Bone marrow (tissue), 2 donors: ENCODE measurements at places on chromosomes 1 and 21.

GRCh38 chr1:180610556-180611015, 21.2 kb upstream of the XPR1 start:
- DNase-seq = no peak

DNA sequence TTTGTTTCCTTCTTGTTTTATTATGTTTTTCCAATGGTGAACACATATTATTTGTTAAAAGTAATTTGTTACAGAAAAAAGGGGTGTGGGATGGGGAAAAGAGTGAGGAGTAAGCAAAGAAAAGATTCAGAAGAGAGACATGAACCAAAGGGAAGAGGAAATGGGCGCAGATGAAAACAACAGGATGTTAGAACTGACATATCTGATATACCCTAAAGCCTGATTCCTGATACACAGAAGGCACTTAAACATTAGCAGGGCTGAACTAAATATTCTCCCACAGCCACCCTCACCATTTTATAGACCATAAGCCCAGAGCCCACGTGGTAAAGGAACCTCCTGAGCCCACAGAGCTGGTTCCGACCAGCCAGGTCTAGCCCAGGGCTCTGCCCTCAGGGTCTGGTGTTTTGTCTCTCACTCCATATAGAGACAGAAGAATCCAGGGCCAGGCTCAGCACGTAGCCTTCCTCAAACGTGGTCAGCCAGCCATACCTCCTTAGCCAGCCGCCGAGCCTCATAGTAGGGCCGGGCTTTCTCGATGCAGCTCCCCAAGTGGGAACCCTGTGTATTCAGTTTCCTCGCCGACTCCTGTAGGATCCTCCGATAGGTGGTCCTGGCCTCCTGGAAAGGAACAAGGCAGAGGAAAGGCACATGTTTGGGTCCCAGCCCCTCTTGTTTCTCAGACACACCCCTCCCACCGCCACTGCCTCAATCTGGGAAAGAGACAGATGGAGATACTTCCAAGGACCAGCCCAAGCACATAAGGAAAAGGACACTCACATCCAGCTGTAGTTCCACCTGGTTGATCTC, 9.5 kb downstream of the SH3BP5L start:
- DNase-seq = no peak

DNA sequence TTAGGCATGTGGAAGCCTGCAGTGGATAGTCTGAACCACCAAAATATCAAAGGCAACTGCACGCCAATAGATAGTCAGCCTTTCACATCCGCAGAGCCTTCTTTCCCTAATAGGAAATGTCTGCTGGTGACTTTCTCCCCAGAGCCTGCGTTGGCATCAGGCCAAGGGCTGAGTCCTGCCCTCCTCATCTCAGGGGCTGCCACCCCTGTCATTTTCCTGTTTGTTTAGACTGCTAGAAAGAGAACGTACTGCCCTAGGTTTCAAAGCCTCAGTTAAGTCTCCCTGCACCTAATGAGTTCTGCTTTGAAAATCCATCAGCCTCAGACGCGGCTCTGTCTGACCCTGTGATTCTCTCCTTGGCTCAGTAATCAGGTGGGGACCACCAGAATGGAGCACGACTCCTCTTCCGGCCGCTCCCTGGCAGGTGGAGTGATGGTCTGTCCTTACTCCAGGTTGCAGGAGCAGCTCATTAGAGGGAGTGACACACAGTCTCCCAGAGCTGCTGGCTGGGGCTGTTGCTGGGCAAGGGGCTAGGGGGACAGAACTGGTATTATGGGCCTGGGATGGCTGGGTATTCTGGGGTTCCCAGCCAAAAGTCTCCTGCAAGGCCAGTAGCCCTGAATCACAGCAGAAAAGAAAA, 27.3 kb downstream of the STUM start:
- DNase-seq = no peak

- DNase-seq = no peak
Observed at GRCh38 chr1:225888898-225889601, at the start of gene LEFTY1. TSS of gene LEFTY1 (minus strand) at chr1:225889146. CDS start at chr1:225889066, 80 bp downstream.

GRCh38 chr1:163174524-163175437, 27.9 kb downstream of the RGS5 start:
- no peak for DNase-seq

- no peak for DNase-seq
Observed at GRCh38 chr1:71638081-71638766, 557.4 kb upstream of the ZRANB2 start.

DNA sequence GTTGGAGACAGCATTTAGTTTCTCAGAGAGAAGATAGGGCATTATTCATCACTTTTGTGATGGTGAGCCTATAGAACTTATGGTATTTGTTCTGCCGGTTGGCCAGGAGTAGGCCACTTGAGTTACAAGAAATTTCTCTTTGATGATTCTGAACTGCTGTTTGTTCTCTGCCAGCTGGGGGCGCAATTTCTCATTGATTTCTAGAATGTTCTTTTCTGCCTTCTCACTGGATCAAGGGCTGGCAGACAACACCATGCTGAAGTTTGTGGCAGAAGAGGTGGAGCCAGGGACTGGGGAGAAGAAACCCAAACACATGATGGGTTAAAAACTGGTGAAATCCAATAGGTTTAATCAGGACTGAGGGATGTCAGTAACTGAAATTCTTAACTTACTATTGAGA, 360.6 kb downstream of the FAM72C start:
- DNase-seq = no peak
